Activated T-cell treated with anti-CD3 and anti-CD28 coated beads, Interleukin-2, amount 50 U/mL, for 4 hours (primary cell): ENCODE measurements at places on chromosomes 5 and 9.

DNA sequence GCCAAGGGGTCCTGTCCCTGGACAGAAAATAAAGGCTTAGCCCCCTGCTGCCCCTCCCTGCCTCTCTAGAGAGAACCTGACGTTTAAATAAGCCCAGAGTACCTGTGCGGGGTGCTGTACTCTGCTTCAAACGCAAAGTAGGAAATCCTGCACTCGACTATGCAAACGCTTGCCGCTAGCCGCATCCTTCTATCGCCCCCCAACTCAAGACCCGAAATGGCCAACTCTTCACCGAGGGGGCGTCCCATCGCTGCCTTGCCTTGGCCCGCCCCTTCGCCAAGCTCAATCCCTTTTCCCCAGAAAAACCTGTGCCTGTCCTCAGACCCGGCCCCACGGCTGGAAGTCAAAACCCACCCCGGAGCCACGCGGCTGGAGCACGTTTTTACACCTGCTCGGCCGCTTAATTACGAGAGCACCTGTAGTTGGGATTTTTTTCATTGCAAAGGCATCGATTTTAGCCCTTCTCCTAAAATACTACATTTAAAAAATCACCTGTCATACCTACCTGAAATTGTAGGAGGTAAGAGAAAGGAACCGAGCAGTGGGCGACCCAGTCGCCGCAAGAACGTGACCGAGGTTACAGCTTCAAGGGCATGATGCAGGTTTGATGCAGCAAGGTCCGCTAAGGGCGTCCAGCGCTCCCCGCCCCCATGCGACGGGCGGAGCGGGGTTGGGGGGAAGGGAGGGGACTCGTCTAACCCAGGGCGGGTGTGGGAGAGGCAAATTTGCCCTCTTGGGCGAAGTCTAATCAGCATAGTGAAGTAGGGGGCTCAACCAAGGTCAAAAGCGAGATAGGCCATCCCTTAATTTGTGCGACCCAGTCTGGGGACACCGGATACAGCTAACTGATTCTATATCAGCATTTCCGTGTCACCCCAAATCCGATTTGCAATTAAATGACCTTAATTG is 3.5 kb downstream of the ELAVL2 start:
- DNase-seq: no peak

- DNase-seq: no peak
Measured at GRCh38 chr9:131187957-131188356, 62.6 kb downstream of the NUP214 start.

- DNase-seq: no peak
Measured at GRCh38 chr9:119004618-119004990, 364.6 kb downstream of the BRINP1 start.

- DNase-seq: no peak
Measured at GRCh38 chr9:15219546-15219945, 87.5 kb downstream of the TTC39B start.

DNA sequence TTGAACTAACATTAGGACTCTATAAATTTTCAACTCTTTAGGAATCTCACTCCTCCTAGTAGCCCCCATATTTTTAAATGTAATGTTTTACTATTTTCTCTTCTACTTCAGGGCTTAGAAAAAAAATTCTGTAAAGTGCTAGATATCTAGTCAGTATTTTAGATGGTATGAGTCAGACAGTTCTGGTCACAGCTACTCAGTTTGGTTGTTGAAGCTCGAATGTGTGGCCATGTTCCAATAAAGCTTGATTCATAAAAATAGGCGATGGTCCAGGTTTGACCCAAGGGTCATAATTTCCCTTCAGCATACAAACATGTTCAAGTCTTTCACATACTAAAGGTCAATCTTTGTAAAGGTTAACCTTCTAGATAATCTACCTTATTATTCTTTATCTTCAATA is 566.0 kb upstream of the CDH18 start:
- DNase-seq: no peak
